ENCODE measurements at places on chromosomes 5 and 9. TPM values are rescaled to one million over a fixed set of nuclear protein-coding genes. Genes with fewer than 3 reads are reported as not detected.

PTGES gene
- total RNA-seq, result 96.6 TPM

ST6GALNAC4 gene
- 39.5 TPM for total RNA-seq

- no peak for DNase-seq
Measured at GRCh38 chr5:125186911-125187375, 440.5 kb upstream of the ZNF608 start.

GDF9 gene
- total RNA-seq, result 0.79 TPM
